ENCODE measurements at places on chromosomes 12 and 14. TPM values are rescaled to one million over a fixed set of nuclear protein-coding genes. Genes with fewer than 3 reads are reported as not detected.
A peak's percentile ranks its signal among the peaks of the same experiment; 100 is the strongest.

GRCh38 chr12:2453076-2453760 lies 341.6 kb upstream of the FKBP4 start:
- DNase-seq, result no peak

DNA sequence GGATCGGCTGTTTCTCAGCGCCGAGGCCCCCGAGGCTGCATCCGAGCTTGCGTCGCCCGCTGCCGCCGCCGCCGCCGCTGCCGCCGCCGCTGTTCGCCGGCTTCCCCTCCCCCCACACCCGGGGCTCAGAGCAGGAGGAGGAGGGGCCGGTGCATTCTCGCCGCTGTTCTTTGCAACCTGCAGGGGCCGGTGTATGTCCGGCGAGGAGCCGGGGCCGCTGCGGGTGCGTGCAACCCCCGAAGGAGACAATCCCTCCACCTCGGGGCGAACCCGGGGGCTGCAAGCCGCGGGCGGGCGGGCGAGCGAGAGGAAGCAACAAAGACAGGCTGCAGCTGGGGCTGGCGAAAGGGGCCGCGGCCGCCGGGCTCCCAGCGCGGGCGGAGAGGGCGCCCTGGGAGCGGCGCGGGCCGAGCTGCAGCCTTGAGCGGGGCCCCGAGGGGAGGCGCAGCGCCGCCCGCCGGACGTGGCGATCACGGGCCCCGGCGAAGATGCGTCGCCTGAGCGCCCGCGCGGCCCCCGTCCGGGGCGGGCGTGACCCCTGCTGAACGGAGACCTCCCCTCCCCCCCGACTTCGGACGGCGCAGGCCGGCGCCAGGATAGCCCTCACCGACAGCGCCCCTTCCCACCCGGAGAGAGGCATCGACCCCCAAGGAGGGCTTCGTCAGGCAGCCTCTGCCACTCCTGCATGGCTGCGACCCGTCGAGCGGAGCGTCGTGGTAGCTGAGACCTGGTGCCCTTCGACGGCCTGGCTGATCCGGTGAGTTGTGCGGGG lies 702 bp downstream of the FAM222A start:
- peak; percentile 53 for DNase-seq

DNA sequence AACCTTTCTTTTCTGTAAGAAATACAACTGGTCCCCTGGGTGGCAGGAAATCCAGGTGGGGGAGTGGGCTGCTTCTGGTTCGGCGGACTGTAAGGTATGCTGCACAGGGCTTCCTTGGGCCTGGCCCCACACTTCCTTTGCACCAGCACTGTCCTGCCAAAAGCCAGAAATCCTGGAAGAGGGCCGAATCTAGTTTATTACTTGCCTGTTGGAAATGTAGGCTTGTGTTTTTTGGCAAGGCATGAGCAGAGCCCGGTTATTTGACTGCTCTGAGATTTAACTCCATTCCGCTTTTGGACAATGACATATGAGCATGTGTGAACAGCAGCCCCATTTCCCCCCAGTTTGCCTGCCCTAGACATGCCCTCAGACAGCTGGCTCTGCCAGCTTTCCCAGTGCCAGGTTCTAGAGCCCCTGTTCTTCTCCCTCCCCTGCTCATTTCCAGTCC lies 86.6 kb downstream of the BORCS5 start:
- DNase-seq, result no peak

The RNFT2 gene
- total RNA-seq, result 11.9 TPM

- peak; percentile 38 for DNase-seq
Measured at GRCh38 chr14:68928770-68929550, 50.1 kb downstream of the ACTN1 start.

DNA sequence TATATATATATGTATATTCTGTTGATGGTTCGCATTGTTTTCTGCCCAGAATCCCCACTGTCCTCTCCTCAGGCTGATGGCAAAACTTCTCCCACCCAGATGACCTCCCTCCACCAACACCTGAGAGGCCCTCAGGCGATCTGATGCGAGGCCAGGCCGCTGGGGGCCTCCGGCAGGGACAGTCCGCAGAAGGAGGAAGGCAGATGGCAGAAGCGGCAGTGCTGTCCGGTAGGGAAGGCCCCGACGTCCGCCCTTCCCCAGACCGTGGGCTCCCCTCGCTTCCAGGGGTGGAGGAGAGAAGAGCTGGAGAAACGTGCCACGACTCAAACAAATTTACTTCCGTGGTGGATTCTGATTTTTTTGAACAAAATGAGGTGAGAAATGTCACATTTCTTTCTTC lies 178.3 kb upstream of the RGS6 start:
- no peak for DNase-seq

DNA sequence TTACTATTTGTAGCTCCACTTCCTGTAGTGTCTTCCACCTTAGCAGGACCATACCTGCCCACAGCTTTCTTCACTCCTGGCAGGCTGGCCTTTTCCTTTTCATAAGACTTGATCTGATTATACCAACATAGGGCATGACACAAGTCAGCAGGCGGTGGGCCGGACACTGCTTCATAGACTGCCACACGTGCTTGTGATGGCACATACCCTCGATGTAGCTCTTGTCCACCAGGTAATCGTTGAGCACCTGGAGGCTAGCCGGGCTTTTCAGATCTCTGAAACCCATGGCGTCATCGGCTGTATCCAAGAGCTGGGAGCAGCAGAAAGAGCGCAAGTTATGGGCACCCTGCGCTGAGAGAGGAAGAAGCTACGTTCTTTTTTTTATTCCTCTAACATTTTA lies 53.7 kb upstream of the TMEM263 start:
- DNase-seq, result no peak

The MTRFR gene
- 30.0 TPM for total RNA-seq

GRCh38 chr12:125028106-125028505 lies 34.7 kb downstream of the BRI3BP start:
- no peak for DNase-seq

DNA sequence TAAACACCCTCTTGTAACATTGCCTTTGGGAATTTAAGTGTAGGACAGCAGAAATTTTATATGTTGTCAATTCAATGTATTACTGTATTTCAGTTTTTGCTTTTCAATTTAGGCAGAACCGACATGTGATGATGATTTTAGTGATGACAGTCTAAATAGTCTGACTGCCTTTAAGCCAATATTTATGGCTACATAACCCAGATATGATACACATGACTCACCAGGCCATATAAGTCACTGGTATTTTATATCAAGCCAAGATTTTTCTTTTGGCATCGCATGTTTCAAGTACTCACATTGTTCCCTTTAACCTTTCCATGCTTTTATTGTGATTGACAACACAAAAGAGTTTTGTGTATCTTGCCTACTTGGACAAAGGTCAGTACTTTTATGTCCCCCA lies 13.6 kb upstream of the PPM1A start:
- DNase-seq, result no peak

The RPL10L gene
- not detected for total RNA-seq

- DNase-seq, result no peak
Measured at GRCh38 chr12:43115441-43116160, 436.4 kb downstream of the ADAMTS20 start.

Measured in activated CD8-positive, alpha-beta T cell treated with anti-CD3 and anti-CD28 coated beads, Interleukin-2, amount 10 ng/mL, durations not matched to agents 7 days and 5 days (primary cell).